Skeletal muscle tissue (tissue), 5 donors: ENCODE measurements at places on chromosomes 13 and 19. TPM values are rescaled to one million over a fixed set of nuclear protein-coding genes. Genes with fewer than 3 reads are reported as not detected.

NCAN gene
- not detected for total RNA-seq

ZNF616 gene
- 6.8 TPM for total RNA-seq

C3 gene
- 71.5 TPM for total RNA-seq

ANGPTL4 gene
- total RNA-seq, result 1.0 TPM

KANK3 gene
- total RNA-seq, result 10.4 TPM

SELENOV gene
- total RNA-seq, result not detected

CYP2S1 gene
- 1.6 TPM for total RNA-seq

PROSER3 gene
- total RNA-seq, result 1.0 TPM

GPR183 gene
- 4.7 TPM for total RNA-seq

PLPP2 gene
- 1.0 TPM for total RNA-seq

ATP4B gene
- not detected for total RNA-seq

SLC6A16 gene
- total RNA-seq, result not detected
